ENCODE measurements at places on chromosomes 5 and 9. TPM values are rescaled to one million over a fixed set of nuclear protein-coding genes. Genes with fewer than 3 reads are reported as not detected.

GRCh38 chr5:33238826-33239695 is 201.7 kb upstream of the TARS1 start:
- no peak overlapping the region for H3K4me3 ChIP-seq
- no peaks in the 10 kb centered on the region for H3K36me3 ChIP-seq
- no peak overlapping the region for H3K27ac ChIP-seq
- H3K4me1 ChIP-seq, result no peaks in the 10 kb centered on the region

DNA sequence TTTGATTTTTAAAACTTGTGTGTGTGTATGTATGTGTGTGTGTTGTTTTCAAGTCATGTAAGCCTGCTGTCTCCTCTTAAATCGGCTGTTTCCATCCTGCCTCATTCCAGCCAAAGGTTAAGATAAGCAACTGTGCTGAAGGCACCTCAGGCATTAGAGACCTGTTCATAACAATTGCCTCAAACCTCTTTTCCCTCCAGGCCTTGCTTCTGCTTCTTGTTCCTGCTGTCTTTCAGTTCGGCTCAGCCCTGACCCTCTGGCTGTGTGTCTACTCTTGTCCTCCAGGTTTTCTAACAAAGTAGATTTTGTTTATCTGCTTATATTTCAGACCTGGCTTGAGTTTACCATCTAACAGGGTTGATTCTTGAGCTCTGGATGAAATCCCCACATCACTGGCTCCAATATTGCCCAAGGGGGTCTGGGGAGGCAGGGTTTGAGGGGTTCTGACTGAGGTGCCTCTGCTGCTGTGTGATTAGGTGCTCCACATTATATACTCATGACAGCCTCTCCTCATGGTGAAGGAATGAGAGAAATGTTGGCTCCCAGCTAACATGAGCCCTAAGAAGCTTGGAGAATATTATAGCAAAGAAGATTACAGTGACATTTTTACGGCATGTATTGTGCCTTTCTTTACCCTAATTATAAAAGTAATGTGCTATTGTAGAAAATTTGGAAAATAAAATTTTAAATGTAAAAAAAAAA is 229.7 kb upstream of the PIK3R1 start:
- H3K27me3 ChIP-seq, result no peaks in the 10 kb centered on the region
- no peaks in the 10 kb centered on the region for H3K4me1 ChIP-seq
- H3K27ac ChIP-seq, result no peak overlapping the region

GRCh38 chr5:100539519-100539918 is 4.3 kb downstream of the FAM174A start:
- H3K27me3 ChIP-seq, result no peaks in the 10 kb centered on the region
- no peak overlapping the region for H3K4me3 ChIP-seq
- no peaks in the 10 kb centered on the region for H3K4me1 ChIP-seq
- no peak overlapping the region for H3K27ac ChIP-seq
- no peak for DNase-seq

DNA sequence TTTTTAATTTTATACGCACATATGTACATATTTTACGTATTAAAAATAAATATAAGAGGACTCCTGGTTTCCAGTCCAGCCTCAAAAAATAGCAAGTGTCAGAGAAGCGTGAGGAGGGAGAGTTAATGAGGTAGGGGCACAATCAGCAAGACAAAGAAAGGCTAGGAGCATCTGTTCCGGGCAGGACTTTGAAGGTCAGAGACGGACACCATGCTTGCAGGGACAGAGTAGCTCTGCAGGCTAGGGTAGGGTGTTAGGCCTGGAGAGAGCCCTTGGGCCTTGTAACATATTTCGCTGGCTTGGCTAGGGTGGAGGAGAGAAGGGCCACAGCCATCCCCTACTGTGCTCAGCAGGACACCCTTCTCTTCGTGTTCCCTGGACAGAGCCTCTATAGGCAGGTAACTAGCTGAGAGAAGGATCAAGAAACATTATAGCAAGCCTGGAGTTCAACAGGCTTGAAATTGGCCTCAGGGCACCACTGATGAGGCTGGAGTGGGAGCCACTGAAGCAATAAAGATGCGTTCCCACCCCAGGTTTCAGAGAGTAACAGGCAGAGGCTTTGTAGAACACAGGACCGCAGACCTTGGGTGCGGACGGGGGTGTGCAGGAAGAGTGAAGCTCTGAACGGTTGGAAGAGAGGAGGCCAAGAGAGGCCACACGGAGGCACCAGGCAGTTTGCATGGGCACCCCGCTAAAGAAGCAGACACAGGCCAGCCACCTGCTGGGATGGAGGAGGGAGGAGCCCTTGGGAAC is 9.7 kb upstream of the IPPK start:
- no peak overlapping the region for H3K27ac ChIP-seq
- DNase-seq, result no peak
- no peaks in the 10 kb centered on the region for H3K27me3 ChIP-seq
- no peak overlapping the region for H3K4me3 ChIP-seq
- H3K4me1 ChIP-seq, result peaks cover 4% of the 10 kb centered on the region
- H3K36me3 ChIP-seq, result no peaks in the 10 kb centered on the region

DNA sequence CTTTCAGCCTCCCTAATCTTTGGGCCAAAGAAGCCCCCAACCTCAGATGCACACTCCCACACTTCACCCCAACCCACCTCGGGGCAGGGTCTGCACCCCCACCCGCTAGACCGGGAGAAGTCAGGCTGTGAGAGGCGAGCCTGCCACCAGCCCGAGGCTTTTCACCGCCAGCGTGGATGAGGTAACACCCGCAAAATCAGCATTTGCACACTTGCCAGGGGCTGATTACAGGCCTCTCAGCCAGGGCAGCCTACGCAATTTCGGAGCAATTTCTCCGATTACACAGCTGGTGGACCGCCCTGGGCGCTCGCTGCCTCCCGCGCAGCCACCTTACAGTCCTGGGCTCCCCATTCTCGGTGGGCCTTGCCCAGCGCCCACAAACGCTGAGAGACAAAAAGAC is 68.5 kb downstream of the FOXD1 start:
- H3K4me3 ChIP-seq, result no peak overlapping the region
- no peaks in the 10 kb centered on the region for H3K36me3 ChIP-seq
- no peak overlapping the region for H3K27ac ChIP-seq
- peaks cover 28% of the 10 kb centered on the region for H3K27me3 ChIP-seq

Gene RNF224
- not detected for total RNA-seq

DNA sequence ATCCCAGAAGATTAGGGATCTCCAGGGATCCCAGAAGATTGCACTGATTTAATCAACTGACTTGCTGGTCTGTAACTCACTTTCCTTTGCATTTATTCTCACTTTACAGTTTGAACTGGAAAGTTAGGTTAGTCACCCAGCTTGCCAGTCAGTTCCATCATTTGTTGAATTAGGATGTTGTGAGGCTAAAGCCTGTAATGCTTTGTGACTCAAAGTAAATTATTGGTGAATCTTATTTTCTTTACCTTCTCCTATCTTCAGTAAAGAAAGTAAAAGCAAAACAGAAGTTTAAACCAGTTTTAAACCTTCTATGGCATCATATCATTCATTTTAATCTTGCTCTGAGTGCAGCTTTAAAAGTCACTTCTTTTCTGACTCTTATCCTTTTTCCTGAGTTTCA is 85.8 kb downstream of the SLC44A1 start:
- no peaks in the 10 kb centered on the region for H3K4me1 ChIP-seq
- no peak overlapping the region for H3K27ac ChIP-seq
- no peaks in the 10 kb centered on the region for H3K27me3 ChIP-seq

DNA sequence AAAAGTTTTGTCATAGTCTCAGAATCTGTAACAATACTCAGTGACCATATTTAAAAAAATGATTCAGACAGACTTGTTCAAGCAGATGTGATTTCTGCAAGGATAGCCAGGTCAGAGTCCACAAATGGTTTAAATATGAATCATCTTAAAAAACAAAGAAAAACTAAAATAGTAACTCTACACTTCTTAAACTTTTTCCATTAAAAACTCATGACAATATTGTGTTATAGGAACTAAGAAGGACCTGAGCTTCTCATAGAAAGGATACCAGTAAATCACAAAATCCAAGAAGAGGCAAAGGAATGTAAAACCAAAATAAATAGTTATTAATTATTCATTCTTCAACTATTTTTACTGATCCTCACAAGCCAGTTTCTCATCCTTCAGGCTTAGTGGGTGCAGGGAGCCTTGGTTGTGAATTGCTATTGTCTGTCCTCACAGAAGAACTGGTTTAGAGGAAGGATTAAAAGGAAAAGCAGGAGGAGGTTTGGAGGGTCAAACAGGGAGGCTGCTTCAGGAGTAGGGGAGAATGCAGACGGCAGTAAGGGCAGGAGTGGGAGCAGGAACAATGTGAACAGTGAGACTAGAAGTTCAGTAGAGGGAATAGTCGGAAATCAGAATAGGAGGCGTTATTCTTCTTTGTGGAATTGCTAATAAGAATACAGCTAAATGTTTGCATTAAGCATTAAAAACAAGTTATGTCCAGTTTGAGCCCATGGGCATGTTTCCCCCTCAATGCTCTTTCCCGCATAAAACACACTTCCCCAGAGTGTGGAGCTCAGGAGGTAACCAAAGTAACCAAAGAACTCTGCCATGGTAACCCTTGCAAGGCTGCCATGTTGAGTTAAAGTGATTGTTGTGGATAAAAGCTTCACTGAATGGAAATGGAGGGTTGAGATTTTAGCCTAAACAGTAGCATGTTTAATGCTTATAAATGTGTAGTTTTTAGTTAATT is 110.7 kb downstream of the CCDC192 start:
- H3K27ac ChIP-seq, result no peak overlapping the region
- DNase-seq, result no peak
- H3K4me1 ChIP-seq, result no peaks in the 10 kb centered on the region

DNA sequence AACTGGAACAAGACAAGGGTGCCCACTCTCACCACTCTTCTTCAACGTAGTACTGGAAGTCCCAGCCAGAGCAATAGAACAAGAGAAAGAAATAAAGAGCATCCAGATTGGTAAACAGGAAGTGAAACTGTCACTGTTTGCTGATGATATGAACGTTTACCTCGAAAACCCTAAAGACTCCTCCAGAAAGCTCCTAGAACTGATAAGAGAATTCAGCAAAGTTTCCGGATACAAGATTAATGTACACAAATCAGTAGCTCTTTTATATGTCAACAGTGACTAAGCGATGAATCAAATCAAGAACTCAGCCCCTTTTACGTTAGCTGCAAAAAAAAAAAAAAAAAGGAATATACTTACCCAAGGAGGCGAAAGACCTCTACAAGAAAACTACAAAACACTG is 306.6 kb downstream of the PLK2 start:
- H3K4me3 ChIP-seq, result no peak overlapping the region
- no peak overlapping the region for H3K27ac ChIP-seq
- peak; percentile 4 for DNase-seq
- no peaks in the 10 kb centered on the region for H3K27me3 ChIP-seq
- no peaks in the 10 kb centered on the region for H3K4me1 ChIP-seq

DNA sequence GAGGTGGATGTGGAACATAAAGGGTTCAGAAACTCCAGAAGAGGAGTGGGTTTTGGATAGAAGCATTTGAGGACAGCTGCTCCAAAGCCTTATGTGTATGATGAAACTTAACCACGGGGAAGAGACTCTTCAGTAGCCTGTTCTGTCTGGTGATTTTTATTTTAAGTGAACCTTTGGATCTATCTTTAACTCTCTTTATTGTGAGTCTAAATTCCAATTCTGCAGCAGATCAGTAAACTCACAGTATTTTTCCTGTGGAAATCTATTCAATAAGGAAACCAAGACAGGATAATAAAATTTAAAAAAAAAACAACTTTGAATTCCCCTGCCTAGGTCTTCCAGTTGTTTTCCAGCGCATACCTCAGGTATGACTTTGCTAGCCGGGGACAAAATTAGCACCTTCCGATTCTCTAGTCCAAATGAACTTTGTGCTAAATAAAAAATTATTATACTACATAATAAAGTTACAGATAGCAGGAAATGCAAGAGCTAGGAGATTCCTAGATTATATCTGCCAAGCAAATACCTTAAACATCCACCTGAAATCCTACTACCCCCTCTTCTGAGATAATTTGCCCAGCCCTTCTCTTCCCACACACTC is 101.9 kb downstream of the NLN start:
- H3K27ac ChIP-seq, result no peak overlapping the region
- no peak overlapping the region for H3K4me3 ChIP-seq
- no peak for DNase-seq
